ENCODE measurements at places on chromosomes 16 and 17.

DNA sequence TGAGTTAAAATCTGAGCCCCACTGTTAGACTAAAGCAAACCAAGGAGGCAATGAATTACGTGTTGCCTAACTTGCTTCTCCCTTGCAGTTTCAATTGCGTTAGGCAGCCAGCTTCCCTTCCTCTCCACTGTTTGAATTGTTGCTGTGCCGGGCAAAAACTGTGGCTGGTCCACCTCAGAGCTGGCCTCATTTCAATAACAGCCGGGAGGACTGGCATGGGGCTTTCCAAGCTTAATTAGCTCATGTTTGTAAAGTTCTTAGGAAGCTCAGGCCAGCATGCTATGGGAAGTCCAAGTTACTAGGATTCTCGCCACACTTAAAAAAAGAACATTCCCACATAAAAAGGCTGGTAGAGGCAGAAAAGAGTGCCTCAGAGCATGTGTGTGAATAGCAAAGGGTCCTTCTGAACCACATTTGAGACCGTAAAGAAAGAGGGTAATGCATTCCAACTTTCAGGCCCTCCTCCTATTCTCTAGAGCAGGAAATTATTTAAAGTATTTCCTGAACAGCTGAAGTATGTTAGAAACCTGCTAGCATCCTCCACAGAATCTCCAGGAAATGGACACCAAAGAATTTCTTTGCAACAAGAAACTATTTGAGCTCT is 79.0 kb upstream of the SMURF2 start:
- ATAC-seq = peak; percentile 15

GRCh38 chr17:58531661-58532554 is 17.5 kb upstream of the MTMR4 start:
- peak; percentile 74 for ATAC-seq

DNA sequence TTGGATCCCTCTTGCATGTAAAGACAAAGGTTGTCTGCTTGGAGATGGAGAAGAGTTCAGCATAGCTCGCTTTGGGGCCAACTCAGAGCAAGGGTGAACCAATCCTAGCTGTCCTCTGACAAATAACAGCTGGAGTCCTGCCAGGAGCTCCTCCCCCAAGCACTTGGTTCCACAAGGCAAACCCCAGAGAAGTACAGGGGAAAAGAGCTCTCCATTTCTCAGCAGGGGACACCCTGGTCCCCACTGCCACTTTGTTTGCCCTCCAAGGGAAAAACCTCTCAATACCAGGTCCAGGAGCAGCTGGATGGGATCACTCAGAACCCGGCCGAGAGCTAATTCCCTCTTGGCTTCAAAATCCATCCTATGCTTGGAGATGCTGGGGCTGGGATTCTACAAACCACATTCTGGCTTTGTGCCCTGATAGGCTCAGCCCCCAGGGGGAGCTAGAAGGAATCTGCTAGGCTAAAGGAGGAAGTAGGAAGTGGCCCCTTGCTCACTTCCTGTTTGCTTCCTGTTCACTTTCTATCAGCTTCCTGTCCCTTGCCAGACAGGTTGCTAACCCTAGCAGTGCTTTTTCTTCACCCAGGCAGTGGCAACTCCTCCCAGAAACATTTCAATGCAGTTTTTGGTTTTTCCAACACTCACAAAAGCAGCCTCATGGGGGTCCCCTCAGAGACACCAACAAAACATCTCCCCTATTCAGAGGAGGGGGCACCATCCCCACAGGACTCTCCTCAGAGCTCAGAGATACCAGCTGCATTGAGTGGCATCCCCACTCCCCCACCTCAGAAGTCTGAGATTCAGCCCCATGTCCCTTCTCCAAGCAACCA is 30.7 kb downstream of the CDRT4 start:
- ATAC-seq = peak; percentile 48

GRCh38 chr17:17480593-17481148 is 3.9 kb downstream of the MED9 start:
- no peak for ATAC-seq

DNA sequence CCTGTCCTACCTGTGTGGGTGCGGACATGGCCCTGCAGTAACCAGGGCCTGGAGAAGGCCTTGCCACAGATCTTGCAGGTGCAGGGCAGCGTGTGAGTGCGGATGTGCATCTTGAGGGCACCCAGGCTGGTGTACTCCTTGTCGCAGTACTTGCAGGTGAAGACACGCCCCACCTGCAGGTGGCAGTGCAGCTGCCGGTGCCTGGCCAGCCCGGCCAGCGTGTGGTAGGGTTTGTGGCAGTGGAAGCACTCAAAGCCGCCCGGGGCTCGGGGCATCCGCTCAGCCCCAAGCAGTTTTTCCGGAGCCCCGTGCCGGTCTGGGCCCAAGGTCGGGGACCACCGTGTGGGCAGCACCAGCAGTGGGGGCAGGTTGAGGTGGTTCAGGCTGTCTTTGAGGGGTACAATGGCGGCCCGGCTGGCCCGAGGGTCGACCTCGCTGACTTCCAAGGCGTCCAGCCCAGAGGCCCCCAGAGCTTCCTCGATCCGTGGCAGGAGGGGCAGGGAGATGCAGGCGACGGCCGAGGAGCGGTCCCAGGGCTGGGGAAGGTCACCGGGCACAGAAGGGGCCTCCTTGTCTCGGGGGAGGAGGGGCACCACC is 5.1 kb downstream of the SNAI3 start:
- ATAC-seq = peak; percentile 60

GRCh38 chr17:53092072-53092471 is 730.7 kb upstream of the KIF2B start:
- no peak for ATAC-seq

DNA sequence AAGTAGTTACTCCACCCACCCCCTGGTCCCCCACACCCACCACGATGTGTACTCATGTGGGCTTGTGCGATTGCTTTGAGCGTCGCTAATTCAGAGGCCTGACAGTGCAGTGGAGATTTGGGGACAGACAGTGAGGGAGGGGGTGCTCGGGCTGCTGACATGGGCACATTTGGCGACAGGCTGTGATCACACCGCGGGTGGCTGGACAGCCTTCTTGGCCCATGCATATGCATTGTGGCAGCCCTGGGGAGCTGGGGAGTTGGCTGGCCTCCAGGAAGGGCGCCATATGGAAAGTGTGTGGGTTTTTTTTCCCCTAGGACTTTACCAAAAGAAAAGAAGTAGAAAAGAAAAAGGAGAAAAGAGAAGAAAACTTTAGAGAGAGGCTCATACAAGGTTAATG is 275.5 kb upstream of the N4BP1 start:
- ATAC-seq = no peak

GRCh38 chr17:76546556-76547182 is 6.8 kb downstream of the PRCD start:
- ATAC-seq = peak; percentile 6

DNA sequence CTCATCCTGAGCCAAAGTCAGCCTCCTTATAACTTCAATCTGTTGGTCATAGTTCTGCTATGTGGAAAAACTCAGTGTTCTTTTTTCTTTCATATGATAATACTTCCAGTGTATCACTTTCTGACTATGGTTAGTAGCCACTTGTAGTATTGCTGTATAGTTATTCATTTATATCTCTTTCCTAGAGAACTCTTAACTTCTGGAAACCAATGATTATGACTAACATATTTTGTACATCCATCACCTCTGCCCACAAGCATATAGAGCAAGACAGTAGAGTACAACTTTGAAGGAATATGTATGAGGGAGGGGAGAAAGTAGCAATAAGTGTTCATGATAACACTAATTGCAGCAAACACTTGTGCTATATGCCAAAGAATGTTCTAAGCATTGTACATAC is 38.6 kb downstream of the COX10 start:
- no peak for ATAC-seq

- peak; percentile 41 for ATAC-seq
These were observed 30.2 kb upstream of the ABCC3 start for GRCh38 chr17:50604513-50604912.

DNA sequence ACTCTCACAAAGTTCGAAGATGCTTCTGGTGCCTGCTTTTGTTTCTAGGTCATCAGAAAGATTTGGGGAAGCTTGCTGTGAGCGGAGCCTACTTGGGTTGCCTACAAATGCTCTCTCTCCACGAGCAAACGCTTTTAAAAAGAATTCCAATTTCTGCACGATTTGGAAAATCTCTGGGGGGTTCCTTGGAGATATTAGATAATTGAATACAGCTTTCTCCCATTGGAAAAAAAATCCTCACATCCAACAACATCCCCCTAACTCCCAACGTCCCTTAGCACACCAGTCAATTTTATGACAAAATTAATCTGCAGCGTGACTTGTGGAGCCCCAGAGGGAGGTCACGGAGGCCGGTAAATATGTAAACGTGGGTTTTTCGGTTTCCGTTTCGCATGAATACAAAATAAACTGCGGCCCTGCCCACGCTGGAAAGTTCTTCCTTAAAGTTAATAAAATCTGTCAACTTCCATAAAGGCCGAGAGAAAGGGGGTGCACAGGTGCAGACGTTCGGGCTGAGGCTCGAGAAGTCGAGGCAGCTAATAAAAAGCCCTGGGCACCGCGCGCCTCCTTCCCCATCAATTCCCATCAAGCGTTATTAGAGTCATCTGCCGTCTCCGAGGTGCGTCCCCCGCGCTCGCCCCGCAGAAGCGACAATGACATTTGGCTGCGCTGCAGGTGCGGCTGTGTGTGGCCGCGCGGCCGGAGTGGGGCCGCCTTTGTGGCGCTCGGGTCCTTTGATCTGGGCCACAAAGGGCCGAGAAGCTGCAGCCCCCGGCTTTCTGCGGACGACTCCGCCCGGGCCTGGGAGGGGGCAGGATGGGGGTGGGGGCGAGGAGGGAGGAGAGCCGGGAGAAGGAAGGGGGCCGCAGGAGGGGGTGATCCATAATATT is 37.6 kb downstream of the SALL1 start:
- ATAC-seq = no peak

- no peak for ATAC-seq
These were observed 26.3 kb upstream of the DOC2B start for GRCh38 chr17:207775-208174.

DNA sequence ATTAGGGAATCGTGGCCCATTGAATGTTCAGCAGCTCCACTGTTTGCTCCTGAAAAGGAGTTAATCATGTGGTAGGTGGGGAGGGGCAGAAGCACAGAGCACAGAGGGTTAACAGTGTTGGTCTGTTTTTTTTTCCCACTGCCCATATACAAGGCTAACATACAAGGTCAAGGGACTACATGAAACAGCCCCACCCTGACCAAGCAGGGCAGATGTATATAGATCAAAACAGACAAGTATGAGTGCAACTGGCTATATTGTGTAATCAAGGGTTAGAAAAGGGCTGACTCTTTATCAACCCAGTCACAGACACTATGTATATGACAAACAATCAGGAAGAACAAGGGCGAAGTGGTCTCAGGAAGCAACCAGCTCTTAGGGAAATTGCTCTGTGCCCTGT is 186.6 kb upstream of the CDH11 start:
- no peak for ATAC-seq

- ATAC-seq = peak; percentile 63
These were observed 34.9 kb downstream of the CD300LF start for GRCh38 chr17:74677558-74678466.

GRCh38 chr16:49608779-49609178 is 235.2 kb downstream of the C16orf78 start:
- no peak for ATAC-seq

Data from esophagus mucosa (tissue), 1 donor.